ENCODE measurements at places on chromosomes 16 and 17. TPM values are rescaled to one million over a fixed set of nuclear protein-coding genes. Genes with fewer than 3 reads are reported as not detected.

DNA sequence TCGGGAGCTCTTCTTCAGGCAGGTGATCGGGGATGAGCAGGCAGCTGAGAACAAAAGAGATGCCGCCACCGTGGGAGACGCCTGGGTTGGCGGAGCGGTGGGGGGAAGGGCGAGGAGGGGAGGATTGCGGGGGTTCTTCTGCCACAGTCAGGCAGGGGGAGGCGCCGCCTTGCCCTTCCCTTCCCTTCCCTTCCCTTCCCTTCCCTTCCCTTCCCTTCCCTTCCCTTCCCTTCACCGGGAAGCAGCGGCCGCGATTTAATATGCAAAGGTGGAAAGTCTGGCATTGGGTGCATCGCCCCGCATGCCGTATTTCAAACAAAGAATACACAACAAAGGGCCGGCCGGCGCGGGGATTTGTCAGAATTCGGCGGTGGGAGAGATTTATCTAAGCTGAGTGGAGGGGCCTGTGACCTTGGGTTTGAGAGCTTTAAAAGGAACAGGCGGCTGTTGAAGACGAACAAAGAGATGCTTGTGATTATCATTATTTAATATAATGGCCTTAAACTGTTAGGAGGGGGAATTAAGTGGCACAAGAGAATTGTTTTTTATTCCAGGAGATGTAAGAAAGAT is 262.3 kb upstream of the TNRC6C start:
- DNase-seq: no peak

DNA sequence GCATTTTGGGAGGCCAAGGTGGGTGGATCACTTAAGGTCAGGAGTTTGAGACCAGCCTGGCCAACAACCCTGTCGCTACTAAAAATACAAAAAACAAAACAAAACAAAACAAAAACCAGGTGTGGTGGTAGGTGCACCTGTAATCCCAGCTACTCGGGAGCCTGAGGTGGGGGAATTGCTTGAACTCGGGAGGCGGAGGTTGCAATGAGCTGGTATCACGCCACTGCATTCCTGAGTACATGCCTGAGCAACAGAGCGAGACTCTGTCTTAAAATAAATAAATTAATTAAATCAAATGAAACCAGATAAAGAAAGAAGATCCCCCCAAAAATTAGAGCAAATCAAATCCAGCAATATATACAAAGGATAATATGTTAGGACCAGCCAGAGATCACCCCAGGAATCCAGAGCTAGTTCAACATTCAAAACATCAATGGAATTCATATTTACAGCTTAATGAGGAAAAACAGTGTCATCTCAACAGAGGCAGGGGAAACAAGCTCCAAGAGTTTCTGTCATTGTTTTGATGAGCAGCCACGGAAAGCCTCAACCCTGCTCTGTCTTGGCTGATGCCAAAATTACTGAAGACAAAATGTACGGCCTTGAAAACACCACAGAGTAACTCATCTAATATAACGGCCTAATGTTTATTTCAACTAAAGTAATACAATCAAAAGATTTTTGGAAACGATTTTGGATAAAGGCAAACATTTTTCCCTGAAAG is 3.7 kb downstream of the PEMT start:
- no peak for DNase-seq

GRCh38 chr17:82486231-82487094 is 27.9 kb downstream of the NARF start:
- no peak for DNase-seq

Gene KRT39
- not detected for polyA plus RNA-seq

Gene NR1D1
- polyA plus RNA-seq: 24.4 TPM

Gene TMIGD1
- not detected for polyA plus RNA-seq

Gene ACSM2A
- not detected for polyA plus RNA-seq

All from heart right ventricle (tissue), 16 donors.